ENCODE measurements at places on chromosomes 13 and 19. TPM values are rescaled to one million over a fixed set of nuclear protein-coding genes. Genes with fewer than 3 reads are reported as not detected.

Gene SPRED3
- polyA plus RNA-seq = 2.0 TPM

Gene RPL18A
- polyA plus RNA-seq = 1,044 TPM

Gene DHRS12
- polyA plus RNA-seq = 5.4 TPM

Gene MTUS2
- polyA plus RNA-seq = 0.22 TPM

Gene CALR3
- 0.04 TPM for polyA plus RNA-seq

Gene TTC9B
- polyA plus RNA-seq = not detected

Gene PBX4
- 2.1 TPM for polyA plus RNA-seq

Gene ANGPTL4
- polyA plus RNA-seq = 102 TPM
